Skeletal muscle cell (primary cell): ENCODE measurements at places on chromosomes 16 and 17.

DNA sequence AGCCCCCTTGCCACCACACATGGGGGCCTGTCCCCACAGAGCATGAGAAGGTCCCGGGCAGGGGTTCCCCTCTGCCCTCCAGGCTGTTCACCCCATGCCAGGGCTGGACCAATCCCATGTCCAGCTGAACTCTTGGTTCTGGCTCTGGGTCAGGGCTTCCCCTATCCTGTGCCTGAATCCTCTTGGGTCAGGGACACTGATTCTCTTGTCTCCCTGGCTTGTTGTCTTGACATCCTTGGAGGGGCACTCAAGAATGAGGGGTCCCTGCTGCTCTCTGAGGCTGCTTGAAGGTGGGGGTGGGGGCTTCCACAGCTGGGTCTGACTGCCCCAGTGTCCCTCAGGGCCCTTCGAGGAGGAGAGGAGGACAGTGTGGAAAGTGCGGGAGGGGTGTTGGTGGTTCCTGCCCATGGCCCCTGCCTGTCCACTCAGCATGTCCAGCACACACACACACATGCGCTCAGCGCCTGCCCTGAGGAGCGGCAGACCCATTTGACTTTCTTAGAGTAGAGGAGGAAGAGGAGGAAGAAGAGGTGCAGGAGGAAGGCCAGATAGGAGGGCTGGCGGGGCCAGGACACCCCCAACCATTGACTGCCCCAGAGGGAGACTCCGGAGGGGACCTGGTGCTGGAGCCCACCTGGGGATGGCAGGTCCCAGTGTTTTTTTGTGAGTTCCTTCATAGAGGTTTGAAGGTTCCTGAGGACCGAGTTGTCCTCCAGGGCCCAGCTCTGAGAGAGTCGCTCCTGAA, 47.0 kb downstream of the TNFRSF13B start:
- no peak for DNase-seq

- DNase-seq = no peak
Observed at GRCh38 chr17:31309556-31309955, 4.3 kb downstream of the EVI2B start.

- DNase-seq = no peak
Observed at GRCh38 chr17:44469676-44470075, 33.5 kb downstream of the GPATCH8 start.

DNA sequence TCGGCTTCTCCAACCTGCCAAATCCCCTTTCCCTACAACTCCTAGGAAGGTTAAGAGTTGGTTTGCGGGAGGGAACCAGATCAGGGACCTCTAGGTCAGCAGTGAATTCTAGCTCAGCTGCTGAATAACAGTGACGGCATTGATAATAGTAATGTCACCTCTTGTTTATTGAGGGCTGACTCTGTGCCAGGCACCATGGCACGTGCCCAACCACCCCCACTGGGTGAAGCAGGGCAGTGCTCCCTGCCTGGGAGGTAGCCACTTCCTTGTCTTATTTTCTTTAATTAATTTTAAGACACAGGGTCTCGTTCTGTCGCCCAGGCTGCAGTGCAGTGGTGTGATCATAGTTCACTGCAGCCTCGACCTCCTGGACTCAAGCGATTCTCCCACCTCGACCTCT, 5.5 kb upstream of the PPL start:
- no peak for DNase-seq

- no peak for DNase-seq
Observed at GRCh38 chr16:63890723-63891122, 1231.1 kb downstream of the CDH11 start.

GRCh38 chr17:70332356-70333210, 163.3 kb downstream of the KCNJ2 start:
- no peak for DNase-seq

GRCh38 chr17:56549501-56549900, 44.0 kb upstream of the NOG start:
- DNase-seq = peak; percentile 5

DNA sequence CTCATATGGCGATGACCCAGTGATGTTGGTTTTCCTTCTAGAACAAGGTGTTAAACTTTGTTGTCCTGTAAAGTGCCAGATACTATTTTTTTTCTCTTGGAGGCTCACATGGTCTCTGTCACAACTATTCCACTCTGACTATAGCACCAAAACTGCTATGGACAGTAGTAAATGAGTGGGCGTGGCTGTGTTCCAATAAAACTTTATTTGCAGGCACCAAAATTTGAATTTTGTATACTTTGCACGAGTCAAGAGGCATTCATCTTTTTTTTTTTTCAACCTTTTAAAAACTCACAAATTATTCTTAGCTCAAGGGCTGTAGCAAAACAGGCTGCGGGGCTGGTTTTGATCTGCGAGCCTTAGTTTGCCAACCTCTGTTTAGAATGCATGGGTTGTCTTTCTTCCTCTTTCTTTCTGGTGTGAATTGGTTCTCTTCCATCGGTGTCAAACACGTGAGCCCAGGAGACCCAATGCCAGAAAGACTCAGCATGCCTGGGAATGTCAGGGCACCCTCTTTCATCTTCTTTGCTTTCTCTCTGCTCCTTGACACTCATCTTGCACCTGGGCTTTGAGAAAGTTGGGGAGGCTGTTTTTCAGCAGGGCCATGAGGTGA, 2.1 kb downstream of the SYT17 start:
- DNase-seq = no peak

DNA sequence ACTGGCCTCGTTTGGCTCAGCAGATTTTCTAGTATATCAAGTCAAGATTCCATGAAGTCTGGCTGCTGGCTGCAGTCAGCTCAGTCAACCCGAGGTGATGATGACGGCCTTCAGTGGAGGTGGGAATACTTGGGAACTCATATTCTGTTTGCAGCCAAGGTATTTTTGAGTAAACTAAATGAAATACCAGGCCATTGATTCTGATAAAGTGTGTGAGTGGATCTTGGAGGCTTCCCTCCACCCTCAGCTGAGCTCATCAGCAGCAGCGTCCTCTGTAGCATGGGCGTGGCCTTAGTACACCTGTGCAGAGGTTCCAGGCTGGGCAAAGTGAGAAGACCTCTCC, 22.0 kb upstream of the TACO1 start:
- no peak for DNase-seq

- no peak for DNase-seq
Observed at GRCh38 chr16:14462811-14463210, 167.2 kb downstream of the PARN start.

GRCh38 chr17:44990994-44991393, 22.9 kb upstream of the C1QL1 start:
- DNase-seq = no peak

GRCh38 chr16:69903865-69904415, 47.2 kb upstream of the CLEC18A start:
- DNase-seq = no peak

GRCh38 chr17:896953-897661, 82.5 kb downstream of the NXN start:
- DNase-seq = no peak

GRCh38 chr16:72182976-72183375, 11.0 kb upstream of the PMFBP1 start:
- DNase-seq = no peak
